Daoy (cell line): ENCODE measurements at places on chromosomes 7 and 10.

GRCh38 chr7:123602648-123603047 is 1.0 kb downstream of the ASB15 start:
- DNase-seq, result no peak

GRCh38 chr7:69166979-69167516 is 431.2 kb upstream of the AUTS2 start:
- no peak for DNase-seq

- no peak for DNase-seq
These were observed 189.3 kb downstream of the MAD1L1 start for GRCh38 chr7:2043316-2044039.

- DNase-seq, result peak; percentile 21
These were observed 10.2 kb upstream of the CH25H start for GRCh38 chr10:89217057-89217990.

DNA sequence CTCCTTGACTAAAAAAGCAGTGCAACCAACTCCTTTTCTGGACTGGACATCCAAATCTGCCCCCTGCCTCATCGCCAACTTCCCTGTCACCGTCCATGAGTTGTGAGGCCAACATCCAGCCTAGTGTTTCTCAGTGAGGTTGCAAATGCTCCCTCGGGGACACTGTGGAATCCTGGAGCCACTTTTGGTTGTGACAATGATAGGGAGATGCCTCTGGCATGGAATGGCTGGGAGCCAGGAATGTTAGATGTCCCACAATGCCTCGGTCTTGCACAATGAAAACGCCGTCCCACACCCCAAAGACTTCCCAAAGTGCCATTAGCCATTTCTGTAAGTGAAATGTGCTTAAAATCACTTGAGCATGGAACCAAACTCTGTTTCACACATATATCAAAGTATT is 105.2 kb downstream of the OSBPL3 start:
- no peak for DNase-seq

DNA sequence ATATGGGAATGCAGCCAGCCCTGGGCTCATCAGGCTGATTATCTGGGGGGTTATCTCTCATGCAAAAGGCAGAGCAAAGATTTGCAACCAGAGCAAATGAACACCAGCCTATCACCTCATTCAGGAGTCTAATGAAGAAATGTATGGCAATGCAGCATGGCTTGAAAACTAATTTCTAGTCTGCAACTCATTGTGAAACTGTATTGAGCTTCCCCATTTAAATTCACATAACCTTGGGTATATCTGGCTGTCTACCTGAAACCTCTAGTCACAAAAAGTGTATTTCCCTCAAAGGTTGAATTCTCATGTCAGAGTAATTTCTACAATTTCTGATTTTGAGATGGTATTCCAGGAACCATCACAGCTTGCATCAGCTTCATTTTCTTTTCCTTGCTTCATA is 240.0 kb downstream of the SDHAF3 start:
- no peak for DNase-seq
